AG04449 (cell line): ENCODE measurements at places on chromosomes 16 and 17.

- no peak for DNase-seq
These were observed 16.0 kb upstream of the JPH3 start for GRCh38 chr16:87586201-87586782.

GRCh38 chr16:67176662-67177061 lies 6.3 kb downstream of the NOL3 start:
- no peak for DNase-seq

GRCh38 chr16:77308163-77308561 lies 109.0 kb downstream of the SYCE1L start:
- no peak for DNase-seq

- DNase-seq: no peak
These were observed 15.2 kb downstream of the BCAR1 start for GRCh38 chr16:75236232-75236631.

GRCh38 chr17:51533219-51533618 lies 272.9 kb downstream of the UTP18 start:
- no peak for DNase-seq

DNA sequence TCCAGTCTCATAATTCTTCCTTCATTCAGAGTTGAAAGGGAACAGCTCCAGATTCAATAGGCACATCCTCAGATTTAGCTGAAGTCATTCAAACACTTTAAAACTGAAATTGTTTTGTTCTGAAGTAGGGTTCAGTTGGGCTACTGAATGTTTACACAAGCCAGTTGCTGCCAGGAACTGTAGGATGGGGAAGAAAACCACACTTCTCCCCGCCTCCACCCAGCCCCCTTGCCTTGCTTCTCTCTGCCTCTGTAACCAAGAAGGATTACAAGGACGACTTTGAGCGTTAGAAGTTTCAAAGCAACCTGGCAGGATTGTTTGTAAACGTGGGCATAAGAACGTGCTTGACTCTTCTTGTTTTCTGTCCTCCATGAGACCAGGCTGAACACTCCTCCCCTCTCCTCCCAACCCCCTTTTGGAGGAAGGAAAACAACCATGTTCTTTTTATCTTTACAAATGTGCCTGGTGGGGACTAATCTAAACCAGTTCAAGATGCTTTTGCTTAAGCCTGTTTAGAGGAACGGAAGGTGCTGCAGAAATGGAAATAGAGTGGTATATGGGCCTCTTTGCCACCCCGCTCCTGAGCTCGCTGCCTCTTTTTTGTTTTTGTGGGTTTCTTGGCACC lies 287.9 kb downstream of the FTO start:
- DNase-seq: no peak

GRCh38 chr16:78794581-78795250 lies 695.3 kb downstream of the WWOX start:
- no peak for DNase-seq

DNA sequence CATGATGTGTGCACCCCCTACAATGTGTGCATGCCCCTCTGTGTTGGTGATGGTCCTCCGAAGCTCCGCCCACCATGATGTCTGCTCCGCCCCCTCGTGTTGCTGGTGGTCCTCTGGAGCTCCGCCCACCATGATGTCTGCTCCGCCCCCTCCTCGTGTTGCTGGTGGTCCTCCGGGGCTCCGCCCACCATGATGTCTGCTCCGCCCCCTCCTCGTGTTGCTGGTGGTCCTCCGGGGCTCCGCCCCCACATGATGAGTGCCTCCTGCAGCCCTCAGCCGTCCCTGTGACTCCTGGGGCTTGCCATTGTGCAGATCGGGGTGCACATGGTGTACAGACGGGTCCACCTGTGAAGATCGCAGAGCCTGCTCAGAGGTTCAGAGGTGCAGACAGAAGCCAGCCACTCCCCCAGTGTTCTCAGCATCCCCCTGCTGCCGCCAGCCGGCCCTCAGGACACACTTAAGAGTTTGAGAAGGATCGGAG lies 129.1 kb upstream of the CHMP6 start:
- DNase-seq: no peak

- DNase-seq: no peak
These were observed 183.9 kb upstream of the HSBP1 start for GRCh38 chr16:83623892-83624291.

- no peak for DNase-seq
These were observed 2.0 kb downstream of the YWHAE start for GRCh38 chr17:1398028-1398427.

DNA sequence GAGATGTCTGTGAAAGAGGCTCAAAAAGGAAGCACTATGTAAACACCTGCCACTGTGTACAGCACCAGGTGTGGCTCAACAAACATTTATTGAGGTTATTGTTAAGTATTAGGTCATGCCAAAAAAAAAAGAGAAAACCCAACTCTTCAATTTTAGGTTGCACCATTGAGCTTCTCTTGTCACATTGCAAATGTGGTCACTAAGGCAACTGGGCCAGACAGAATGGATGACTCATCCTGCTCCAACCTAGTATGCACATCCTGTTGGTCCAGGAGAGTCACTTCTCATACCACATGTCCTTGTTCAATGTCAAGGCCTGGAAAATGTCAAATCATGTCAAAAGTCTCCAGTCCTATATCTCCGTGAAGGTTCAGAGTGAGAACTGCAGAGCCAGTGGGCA lies 25.0 kb downstream of the HOXB1 start:
- peak; percentile 58 for DNase-seq

- DNase-seq: peak; percentile 77
These were observed 4.1 kb downstream of the MGAT5B start for GRCh38 chr17:76872221-76872873.

- DNase-seq: no peak
These were observed 4.6 kb downstream of the UTS2R start for GRCh38 chr17:82376042-82376730.

DNA sequence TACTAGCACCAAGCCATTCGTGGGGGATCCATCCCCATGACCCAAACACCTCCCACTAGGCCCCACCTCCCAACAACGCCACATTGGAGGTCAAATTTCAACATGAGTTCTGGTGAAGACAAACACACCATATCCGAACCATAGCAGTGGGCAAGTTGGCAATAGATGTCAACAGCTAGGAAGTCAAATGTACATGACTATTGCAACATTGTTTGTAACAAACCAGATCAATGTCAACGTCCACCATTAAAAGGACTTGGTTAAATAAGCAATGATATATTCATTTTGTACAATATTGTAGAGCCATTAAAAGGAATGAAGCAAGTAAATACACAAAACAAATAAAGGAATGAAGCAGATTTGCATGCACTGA lies 26.5 kb upstream of the CIITA start:
- no peak for DNase-seq

- DNase-seq: no peak
These were observed 44.8 kb downstream of the PARN start for GRCh38 chr16:14585287-14585686.

DNA sequence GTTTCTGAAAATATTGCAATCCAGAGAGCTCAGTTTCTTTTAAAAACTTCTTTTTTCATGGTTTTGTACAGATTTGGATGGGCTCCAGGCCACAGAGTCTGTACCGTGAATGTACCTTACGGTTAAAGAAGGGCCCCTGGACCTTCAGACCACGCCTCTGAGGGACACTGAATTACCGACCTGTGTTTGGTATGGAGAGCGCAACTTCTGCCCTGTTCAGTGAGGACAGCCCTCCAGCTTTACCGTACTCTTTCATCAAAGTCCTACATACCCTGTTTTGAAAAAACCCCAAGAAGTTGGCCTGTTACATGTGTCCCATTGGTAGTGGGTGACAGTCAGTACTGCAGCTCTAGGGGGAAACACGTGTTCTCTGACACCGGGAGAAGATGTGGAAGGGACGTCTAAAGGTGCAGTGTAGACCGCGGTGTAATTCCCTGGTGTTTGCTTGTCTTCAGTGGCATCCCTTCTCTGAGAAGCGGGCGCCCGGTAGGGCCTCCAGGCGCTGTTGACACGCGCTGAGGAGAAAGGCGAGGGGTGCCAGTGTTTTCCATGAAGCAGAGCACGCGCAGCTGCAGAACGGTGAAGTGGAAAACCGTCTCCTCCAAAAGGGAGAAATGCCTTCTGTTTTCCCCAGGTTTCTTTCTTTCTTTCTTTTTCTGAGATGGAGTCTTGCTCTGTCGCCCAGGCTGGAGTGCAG lies 6.2 kb downstream of the PGS1 start:
- no peak for DNase-seq

DNA sequence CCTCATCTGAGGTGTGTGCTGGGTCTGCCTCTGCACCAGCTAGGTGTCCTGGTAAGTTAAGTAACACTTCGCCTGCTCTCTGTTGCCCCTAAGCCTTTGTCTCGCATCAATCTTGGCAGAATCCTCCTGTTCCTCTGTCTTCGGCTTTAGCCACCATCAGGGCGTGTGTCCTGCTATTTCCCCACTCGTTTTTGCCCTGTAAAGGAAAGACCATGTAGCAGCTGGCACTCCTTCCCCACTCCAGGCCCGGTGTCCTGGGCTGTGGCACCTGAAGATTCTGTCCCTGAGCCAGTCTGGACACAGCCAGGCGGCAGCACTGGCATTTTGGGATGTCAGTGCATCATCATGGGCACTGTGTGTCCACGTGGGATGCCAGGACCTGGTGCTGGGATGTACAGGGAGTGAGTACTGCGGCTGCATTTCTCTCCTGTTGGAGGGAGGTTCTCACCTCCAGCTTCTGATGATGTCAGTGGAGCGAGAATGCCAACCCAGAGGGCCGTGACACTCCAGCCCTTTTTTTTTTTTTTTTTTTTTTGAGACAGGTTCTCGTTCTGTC lies 26.2 kb upstream of the FOXK2 start:
- no peak for DNase-seq

DNA sequence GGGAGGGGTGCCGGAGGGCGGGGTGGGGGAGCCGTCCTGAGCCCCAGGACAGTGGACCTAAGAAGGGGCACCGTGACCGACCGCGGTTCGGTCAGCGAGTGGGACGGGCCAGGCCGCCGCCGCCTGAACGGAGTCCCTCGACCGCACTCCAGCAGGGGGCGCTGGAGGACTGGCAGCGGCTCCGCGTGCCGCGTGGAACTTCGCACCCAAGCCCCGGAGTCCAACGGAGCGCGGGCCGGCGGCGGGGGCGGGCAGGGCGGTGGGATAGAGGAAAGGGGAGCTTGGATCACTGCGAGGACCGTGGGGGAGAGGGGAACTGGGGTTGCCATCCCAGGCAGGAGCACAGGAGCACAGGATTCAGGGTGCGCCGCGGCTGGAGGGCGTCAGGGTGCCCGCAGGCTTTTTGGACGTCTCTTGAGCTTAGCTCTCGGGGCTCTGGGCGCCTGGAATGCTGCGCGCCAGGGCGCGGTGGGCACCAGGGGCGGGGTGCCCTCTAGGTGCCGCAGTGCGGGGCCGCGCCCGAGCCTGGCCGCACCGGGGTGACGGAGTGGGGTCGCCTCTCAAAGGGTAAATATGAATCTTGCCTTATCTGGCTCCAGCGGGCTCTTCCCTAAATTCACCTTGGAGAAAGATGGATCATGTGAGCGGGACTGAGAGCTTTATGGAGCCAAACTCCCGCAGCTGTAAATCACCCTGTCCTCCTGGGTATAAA lies 379 bp upstream of the OTOP2 start:
- DNase-seq: no peak

DNA sequence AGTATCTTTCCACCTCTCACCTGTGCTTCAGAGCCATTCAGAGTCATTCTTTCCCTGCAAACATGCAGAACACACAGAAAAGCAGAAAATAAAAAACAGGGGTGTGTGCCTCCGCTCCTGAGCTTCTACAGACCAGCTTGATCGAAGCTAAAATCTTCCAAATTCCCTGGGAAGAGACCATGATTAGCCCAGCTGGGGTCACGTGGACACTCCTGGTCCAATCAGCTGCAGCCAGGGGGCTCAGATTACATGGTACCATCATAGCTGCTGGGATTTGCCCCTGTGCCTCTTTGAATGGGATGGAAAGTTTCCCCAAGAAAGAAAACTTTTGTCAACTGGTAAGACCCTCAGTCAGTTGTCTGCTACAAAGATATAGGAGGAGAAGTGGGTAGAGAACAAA lies 159.9 kb downstream of the TMEM114 start:
- DNase-seq: no peak
